ENCODE measurements at places on chromosomes 12 and 14.
A peak's percentile ranks its signal among the peaks of the same experiment; 100 is the strongest.

DNA sequence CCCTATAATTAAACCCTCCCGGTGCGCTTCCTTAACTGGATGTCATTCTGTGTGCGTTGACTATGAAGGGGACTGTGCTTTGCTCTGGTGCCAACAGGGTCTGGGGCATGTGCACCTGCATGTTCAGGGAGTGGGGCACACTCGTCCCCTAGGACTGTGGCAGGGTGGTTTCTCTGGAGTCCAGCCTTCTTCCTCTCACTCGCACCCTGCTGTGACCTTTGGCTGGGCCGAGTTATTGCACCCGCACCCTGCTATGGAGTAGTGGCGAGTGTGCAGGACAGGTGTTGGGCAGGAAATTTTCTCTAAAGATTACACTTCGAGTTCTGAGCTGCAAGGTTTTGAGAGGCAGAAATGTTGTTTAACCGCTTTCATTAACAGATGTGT, 138.9 kb downstream of the PLXNC1 start:
- DNase-seq: no peak

- DNase-seq: no peak
Measured at GRCh38 chr12:66978802-66979201, 290.4 kb upstream of the CAND1 start.

DNA sequence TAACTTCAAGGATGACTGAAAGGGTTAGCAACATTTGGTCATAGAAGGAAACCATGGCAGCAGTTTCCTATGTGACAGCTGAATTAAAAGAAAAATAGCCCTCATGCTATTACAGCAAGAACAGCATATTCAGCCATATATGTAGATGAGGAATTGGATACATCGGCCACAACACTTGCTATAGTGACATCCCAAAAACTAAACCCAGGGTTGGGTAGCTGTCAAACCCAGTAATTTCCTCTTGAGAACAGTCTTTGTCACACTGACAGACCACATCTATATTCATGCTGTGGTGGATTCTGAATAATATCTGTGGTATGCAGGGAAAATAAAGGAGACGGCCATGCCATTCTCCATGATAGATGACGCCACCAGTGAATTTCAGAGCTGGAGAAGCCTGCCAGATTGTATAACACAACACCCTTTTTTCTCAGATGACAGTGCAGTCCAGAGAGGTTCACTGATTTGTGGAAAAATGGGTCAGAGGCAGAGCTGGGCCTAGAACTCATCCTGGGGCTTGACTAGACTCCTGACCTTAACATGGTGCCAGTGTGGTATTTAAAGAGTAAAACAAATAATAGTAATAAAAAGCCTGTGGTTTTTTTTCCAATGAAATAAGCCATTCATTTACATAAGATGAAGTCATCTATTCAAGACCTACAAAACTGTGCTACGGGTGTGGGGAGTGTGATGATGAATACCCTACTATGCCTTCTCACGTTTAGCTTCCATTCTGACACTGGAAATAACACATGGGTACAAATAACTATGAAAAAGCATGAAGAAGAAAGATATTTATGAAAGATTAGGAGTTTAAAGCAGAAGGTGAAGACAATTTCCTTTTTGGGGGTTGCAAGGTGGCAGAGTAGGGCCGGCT, 32.3 kb downstream of the EFCAB11 start:
- DNase-seq: no peak

- peak; percentile 44 for DNase-seq
Measured at GRCh38 chr14:69242311-69243224, 17.4 kb upstream of the GALNT16 start.

DNA sequence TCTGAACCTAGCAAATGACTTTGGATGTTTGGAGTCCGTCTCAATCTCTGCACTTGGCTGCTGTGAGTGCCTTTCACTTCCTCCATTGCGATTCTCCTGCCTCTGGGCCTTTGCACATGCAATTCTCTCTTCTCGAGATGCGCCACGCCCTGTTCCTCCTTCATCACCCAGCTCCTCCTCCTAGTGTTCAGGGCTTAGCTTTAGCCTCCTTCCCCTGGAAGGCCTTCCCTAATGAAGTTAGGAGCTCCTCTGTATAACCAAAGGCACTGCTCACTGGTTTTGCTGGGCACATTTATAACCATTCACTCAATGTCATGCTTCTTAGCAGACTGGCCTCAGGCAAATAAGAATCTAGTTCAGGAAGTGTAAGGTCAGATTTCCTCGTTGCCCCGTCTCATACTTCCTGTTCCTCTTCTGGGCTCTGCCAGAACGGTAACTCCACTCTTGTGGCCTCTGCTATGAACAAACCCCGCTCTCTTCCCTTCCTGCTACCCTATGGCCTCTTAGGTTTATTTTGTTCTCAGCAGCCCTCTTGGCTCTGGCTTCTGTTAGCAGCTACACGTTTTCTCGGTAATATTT, 171.4 kb downstream of the CRADD start:
- DNase-seq: no peak

DNA sequence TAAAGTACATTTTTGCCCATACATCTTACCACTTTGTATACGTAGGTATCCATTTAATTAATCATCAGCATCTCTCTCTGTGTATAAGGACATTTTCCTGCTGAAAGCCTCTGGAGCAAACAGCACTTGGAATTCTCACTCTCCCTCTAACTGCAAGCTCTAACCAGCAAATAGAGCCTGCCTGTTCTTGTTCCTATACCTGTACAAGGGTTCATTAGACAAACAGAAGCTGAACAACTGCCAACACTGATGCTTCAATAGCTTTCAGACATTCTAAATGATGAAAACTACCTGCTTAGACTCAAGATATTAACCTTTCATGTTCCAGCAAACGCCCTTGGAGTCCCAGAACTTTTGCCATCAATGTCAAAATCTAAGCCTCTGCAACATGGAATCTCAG, 98.0 kb downstream of the KCNH5 start:
- DNase-seq: no peak

- no peak for DNase-seq
Measured at GRCh38 chr14:71498212-71498611, 434.0 kb upstream of the RGS6 start.

DNA sequence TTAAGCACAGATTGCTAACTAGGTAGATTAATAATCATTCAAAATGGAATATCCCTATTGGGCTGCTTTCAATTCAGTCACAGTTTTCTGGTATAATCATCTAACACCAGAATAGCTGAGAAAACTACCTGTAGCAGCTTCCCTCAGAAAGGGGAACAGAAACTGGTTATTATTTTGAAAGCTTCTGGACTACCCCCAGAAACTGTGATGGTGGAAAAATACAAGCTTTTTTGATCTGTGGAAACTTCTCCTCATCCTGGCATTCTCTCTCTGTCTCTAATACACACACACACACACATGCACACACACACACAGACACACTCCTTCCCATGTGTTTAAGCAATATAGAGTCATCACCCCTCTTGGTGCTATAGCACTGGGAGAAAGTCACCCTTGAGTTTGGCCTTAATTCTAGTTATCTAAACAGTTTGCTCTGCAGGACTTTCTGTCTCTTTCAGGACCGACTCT, 251.5 kb upstream of the LMO3 start:
- no peak for DNase-seq

- no peak for DNase-seq
Measured at GRCh38 chr12:113263431-113263963, 42.2 kb downstream of the TPCN1 start.

DNA sequence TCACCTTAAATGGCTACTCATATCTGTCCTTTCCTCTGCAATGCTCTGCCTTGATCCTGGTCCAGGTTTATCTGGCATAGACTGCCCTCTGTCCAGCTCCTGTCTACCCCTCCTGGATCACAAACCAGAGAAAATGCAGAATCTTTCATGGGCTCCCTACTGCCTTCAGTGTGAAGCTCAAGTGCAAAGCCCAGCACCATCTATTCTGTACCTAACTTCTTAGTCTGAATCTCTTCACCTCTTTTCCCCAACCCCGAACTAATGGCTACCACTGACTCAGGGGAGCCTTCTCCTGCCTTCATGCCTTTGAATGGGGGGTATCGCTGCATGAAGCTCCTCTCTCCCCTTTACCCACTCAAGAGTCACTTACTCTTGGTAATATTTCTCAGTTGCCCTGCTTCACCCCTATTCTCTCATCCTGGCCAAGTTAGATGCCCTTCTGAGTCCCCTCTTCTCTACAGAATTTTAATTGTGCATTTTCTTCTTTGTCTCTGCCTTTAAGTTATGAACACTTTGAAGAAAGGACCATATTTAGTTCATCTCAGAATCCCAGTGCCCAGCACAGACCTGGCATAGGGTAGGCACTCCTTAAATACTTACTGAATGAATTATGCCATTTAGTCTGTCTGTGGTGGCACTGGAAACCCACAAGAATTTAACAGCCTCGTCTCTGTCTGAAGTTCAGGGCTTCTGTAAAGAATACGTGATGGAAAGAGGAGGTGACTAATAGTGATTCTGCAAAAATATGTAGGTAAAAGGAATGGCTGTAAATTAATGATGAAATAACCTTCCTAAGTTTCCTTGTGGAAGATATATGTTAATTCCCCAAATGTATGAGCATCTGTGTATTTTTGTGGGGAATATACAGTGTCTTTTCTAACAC, 191.3 kb upstream of the AMIGO2 start:
- peak; percentile 12 for DNase-seq

DNA sequence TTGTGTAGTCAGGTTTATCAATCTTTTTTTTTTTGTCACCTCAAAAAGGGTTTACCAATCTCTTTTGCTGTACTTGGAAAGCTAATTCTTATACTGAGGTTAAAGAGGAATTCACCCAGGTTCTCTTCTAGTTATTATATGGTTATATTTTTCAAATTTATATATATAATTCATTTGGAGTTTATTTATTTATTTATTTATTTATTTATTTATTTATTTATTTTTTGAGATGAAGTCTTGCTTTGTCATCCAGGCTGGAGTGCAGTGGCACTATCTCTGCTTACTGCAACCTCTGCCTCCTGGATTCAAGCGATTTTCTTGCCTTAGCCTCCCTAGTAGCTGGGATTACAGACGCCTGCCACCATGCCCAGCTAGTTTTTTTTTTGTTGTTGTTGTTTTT, 73.8 kb downstream of the GPR135 start:
- DNase-seq: no peak

DNA sequence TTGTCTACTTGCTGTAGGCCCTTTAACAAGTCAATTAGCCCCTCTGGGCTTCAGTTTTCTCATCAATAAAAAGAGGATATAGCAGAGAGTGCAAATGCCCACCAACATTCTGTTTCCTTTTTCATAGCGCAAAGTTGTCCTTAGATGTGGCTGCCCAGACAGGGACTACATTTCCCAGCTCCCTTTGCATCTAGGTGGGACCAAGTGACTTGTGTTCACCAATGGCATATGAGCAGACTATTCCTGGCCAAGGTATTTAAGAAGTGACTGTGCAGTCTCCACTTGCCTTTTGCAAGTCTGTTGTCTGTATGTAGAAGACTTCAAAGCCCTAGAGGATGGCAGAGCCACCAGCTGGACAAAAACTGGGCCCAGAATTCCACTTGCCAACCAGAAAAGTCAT, 59.7 kb downstream of the DAO start:
- no peak for DNase-seq

DNA sequence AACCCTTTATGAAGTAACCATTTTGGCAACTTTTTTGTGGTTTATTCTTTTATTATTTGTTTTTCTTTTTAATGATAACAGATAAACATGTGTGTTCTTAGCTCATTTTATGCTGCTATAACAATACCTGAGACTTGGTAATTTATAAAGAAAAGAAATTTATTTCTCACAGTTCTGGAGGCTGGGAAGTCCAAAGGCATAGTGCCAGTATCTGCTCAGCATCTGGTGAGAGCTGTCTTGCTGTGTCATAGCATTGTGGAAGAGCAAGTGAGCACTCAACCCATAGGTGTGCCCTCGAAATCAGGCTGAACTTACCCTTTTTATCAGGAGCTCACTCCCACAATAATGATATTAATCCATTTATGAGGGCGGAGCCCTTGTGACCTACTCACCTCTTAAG, 8.0 kb upstream of the SCFD1 start:
- no peak for DNase-seq

DNA sequence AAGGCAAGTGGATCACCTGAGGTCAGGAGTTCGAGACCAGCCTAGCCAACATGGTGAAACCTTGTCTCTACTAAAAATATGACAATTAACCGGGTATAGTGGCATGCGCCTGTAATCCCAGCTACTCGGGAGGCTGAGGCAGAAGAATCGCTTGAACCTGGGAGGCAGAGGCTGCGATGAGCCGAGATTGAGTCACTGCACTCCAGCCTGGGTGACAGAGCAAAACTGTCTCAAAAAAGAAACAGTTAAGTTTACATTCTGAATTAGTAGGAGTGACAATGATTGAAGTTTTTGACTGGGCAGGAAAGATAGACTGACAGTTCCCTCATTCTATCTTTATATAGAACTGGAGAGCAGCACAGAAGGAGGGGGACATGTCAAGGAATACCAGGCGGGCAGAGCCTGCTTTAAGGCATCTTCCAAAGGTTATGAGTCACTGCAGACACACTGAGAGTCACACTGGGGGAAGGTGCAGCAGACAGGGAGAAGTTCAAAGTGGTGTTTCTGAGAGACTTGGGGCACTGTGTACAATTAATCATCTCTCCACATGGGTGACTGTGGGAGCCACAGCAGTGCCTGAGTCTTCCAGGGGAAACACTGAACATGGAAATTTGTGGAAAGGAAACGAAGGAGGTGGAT, 42.8 kb upstream of the RNASE3 start:
- no peak for DNase-seq

- DNase-seq: no peak
Measured at GRCh38 chr12:106074361-106074705, 64.4 kb downstream of the NUAK1 start.

- DNase-seq: no peak
Measured at GRCh38 chr12:110704750-110705149, 15.8 kb upstream of the HVCN1 start.

DNA sequence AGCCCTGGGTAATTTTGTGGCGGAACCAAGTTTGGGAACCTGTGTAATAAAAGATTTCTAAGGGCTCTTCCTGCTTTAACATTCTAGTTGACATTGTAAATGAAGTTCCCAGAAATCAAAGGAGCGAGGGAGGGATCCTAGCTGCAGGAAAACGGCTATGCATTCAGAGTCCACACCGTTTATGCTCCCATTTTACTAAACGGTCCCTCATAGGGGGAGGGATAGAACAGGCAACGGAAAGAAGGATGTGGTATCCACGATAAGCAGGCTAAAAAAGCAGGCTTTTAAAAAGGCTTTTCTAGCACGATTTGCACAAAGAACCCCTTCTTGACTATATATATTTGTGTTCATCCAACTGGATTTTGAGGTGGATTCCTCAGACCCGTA, 559 bp downstream of the SYNJ2BP start:
- DNase-seq: no peak

DNA sequence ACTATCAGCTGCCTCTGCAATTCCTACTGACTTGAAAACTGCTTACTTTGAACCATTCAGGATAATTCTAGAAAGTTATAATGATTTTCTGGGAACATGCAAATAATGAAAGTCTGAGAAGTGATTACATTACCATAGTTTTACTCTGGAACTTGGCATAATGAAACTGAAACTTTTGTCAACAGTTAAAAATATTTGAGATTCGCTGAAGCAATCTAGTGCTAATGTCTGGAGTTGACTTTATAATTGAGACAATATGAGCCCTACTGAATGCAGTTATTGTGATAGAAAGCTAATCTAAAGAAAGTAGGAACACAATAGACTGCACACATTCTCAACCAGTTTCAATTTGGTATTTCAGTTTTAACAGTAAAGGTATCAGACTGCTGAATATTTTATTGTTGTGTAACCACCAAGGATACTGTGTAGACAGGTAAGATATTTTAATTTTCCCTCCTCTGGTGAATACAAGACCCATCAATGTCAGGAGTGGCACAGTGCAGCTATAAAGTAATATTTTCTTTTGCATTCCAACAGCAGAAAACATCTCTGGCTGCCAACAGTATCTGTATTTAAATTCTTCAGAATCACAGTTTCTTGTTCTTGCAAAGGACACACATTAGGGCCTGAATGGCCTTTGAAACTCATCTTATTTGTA, 483.5 kb downstream of the ATP23 start:
- DNase-seq: no peak

GRCh38 chr14:104801520-104802393, 856 bp downstream of the ZBTB42 start:
- no peak for DNase-seq
